ENCODE measurements at places on chromosomes 5 and 9.

DNA sequence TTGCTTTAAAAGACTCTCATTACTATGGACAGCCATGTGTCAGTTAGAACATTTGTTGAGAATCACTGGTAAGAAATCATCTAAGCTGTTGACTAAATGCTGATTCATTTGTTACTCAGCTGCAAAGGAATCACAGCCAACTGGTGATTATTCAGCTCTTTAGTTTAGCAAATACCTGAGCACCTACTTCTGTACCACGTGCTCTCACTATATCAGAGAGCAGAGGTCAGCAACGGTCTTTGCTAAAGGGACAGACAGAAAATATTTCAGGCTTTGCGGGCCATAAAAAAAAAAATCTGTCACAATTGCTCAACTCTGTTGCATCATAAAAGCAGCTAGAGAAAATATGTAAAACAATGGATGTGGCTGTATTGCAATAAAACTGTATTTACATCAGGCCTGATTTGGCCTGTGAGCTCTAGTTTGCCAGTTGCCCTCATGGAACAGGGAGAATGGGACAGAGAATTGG lies 377.6 kb downstream of the DNAH5 start:
- DNase-seq, result no peak

- no peak for DNase-seq
Measured at GRCh38 chr9:16310278-16311110, 560.0 kb downstream of the BNC2 start.

DNA sequence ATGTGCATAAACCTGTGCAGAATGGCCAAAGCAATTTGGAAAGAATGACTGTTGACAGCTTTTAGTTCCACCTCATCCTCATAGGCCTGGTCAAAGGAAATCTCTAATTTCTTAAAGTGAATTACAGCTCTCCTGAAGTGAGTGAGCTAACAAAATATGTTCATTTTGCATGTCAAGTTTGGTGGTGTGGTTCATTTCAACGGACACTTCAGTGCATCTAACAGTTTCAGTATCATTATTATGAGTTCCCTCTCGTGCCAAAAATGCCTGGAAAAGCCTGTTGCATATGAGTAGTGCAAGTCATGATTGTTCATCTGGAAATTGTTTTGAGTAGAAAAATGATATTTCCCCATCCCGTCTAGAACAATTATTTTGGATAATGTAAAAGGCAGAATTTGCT lies 53.2 kb upstream of the HMHB1 start:
- no peak for DNase-seq

- DNase-seq, result no peak
Measured at GRCh38 chr5:10904862-10905432, 143.9 kb upstream of the DAP start.

DNA sequence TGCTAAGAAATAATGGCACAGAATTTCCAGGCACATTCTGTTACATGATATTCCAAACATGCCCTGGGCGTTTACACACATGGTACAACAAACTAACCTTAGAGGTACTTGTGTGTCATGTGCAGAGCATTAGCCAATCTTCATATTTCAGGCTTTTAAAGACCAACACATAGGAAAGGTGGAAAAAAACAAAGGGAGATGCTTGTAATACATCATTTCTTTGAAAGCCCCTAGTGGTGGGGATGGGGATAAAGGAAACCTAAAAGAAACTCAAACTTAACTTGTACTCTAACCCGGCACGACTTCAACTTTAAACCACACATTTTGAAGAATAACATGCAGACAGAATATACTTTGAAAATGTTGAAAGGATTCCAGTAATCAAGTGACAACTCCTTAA lies 133.6 kb downstream of the PTPRD start:
- no peak for DNase-seq

- DNase-seq, result no peak
Measured at GRCh38 chr9:30932226-30932625, 1452.2 kb upstream of the ACO1 start.
